Adipocyte (in vitro differentiated cells): ENCODE measurements at places on chromosomes 13 and 19.

DNA sequence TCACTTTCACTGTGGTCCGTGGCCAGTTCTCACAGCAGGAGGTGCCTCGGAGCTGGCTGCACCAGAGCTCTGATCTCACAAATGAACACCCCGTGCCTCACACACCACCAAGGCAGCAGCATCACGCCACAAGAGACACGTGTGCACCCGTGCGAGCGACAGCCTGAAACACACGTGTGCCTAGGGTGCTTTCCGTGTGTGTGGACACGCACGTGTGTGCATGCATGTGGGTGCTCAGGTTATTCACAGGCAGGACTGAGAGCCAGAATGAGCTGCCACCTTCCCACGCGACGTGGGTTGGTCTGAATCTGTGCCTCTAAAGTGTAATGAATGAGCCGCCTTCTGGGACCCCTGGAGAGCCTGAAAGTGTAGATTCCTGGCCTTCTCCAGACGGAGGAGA lies 67.6 kb upstream of the C13orf46 start:
- no peak for DNase-seq

GRCh38 chr13:90882551-90882950 lies 464.9 kb upstream of the MIR17HG start:
- DNase-seq = no peak

- DNase-seq = peak; percentile 38
These were observed 10.2 kb downstream of the SPRYD7 start for GRCh38 chr13:49925881-49926418.

DNA sequence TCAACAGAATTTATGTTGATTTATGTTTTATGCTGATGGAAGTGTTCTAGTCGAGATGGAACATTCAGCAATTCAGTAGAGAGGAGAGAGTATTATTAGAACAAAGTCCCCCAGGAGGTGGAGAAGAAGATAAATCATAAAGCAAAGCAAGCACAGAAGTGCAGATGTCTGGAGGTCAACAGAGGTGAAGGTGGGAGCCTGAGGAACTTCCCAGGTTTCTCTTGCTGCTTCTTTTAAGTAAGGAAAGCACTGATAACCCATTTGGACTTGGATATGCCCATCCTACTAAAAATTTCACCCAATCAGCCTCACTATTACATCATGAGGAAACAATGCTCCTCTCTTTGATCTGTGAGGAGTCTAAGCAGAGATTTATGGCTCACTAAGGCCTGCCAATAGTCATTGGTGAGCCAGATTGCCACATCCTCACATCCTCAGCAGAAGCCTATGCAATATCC lies 98.8 kb downstream of the EPSTI1 start:
- peak; percentile 32 for DNase-seq

DNA sequence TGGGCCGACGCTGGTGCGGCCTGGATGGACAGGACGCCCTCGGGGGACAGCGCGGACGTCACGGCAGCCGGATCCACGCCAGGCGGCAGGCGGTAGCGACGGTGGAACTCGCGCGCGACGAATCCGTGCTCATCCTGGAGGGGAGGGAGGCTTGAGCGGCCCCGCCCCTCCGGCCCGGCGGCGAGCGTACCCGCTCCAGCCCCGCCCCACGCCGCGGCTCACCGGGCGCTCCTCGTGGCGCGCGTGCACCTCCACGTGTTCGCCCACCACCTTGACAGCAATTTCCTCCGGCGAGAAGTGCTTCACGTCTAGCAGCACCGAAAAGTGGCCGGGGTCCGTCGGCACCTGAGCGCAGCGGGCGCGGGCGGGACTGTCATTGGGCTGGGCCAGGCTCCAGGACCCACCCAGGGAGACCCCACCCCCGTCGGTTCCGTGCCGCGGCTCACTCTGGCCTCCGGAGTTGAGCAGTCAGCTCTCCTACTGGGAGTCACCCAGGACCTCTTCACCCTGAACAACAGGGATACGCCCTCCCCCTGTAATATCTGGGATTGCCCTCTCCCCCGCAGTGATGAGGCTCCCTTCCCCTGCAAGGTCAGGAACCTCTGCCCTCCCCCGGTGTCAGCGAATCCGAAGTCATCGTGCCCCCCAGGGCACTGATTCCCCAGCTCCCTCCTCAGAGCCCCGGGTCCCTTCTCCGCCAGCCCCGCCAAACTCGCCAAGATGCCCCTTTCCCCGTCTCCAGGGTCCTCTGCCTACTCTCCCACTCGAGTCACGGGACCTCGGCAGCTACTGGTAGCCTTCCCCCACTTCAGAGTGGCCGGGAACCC lies 1.1 kb downstream of the HSPB6 start:
- DNase-seq = no peak

- peak; percentile 59 for DNase-seq
These were observed 133.9 kb downstream of the SLITRK6 start for GRCh38 chr13:85665286-85665685.

DNA sequence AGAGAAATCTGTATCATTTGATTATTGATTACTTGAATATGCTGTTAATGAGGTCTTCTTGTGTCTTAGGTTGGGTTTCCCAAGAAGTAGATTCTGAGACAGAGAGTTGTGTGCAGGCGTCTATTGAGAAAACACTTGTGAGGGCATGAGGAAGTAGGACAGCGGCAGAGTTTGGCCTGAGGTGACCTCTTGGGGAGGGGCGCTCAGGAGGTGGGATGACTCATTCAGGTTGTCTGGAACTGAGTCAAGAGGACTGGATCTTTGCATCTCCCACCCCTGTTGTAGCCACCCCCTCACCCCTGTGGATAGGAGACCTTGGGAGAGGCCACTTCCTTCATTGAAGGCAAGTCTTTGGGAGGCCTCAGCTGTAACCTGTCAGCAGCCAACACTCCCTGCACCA lies 35.2 kb upstream of the WDFY2 start:
- DNase-seq = no peak

DNA sequence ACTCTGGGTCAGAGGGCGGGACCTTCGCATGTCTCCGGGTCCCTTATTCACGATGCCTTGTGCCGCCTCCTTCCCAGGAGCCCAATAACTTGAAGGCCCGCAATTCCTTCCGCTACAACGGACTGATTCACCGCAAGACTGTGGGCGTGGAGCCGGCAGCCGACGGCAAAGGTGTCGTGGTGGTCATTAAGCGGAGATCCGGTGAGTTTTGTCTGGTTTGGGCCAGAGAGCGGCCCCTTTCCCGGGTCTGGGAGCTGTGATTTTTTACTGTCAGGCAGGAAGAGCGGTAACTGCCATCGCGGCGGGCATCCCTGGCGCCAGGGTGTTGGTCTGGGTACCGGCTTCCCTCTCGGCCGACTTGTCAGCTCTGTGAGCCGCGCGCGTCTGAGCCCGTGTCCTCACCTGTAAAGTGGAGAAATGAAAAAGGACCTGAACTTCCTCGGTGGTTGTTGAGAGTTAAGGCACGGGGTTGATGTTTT lies 800 bp downstream of the RPL28 start:
- peak; percentile 40 for DNase-seq

DNA sequence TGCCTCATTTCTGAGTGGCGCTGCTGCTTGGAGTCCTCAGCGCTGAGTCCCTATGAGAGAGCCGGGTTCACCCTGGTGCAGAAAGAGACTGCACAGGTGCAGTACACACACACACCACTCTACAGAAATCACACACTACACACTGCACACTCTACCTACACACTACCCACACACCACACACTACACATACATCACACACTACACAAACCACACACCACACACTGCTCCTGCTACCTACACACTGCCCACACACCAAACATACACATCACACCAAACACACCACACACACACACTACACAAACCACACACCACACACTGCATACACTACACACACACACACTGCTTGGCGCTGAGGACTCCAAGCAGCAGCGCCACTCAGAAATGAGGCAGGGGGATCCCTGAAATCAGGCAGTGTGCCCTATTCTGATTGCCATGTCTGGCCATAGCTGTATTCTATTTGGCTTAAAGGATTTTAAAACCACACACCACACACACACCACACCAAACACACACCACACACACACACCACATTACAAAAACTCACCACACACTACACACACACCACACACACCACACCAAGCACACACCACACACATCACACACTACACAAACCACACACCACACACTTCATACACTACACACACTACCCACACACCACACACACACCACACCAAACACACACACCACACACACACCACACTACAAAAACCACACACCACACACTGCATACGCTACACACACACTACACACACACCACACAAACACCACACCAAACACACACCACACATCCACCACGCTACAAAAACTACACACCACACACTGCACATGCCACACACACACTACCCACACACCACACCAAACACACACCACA lies 4.9 kb downstream of the MAG start:
- DNase-seq = no peak

DNA sequence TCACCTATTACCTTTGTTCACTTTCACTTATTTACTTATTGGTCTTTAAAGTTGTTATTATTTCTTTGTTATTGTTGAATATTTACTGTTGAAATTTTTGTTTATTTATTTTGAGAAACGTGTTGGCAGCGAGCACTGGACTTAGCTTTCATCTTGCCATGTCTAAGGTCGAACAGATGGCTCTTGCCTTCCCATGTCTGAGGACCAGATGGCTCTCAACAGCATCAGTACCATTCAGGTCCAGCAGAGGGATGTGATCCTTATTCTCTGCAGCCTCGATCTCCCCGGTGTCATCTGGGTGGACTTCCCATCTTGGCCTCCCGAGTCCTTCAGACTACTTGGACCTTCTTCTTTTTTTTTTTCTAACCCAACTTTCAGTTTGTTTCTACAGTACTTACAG lies 1437.6 kb downstream of the UQCRFS1 start:
- no peak for DNase-seq

GRCh38 chr19:29528350-29528945 lies 2.7 kb downstream of the VSTM2B start:
- peak; percentile 80 for DNase-seq

DNA sequence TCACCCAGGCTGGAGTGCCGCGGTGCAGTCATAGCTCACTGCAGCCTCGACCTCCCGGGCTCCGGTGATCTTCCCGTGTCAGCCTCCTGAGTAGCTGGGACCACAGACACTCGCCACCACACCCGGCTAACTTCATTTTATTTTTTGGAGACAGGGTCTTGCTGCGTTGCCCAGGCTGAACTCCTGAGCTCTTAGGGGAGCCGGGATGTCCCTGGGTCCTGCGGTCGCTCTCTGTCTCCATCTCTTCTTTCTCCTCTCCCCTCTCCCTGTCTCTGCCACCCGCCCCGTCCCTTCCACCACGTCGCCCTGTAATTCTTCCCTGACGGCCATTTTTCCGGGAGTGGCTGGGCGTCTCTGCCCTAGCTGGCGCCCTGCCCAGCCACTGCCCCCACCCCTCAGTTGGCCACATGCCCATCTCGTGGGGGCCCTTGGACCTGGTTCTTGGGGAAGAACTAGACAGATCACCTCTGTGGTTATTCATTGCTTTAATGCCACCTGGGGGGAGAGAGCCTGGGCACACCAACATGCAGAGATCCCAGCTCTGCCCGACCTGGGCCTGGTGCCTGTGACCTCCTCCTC lies 18.9 kb downstream of the ARID3A start:
- no peak for DNase-seq

GRCh38 chr13:77386880-77387606 lies 60.1 kb upstream of the MYCBP2 start:
- DNase-seq = peak; percentile 65

GRCh38 chr13:101150998-101151397 lies 265.3 kb downstream of the NALCN start:
- peak; percentile 56 for DNase-seq

GRCh38 chr19:47445937-47446402 lies 25.7 kb downstream of the SLC8A2 start:
- peak; percentile 67 for DNase-seq

- no peak for DNase-seq
These were observed 70.5 kb downstream of the CCDC70 start for GRCh38 chr13:51932231-51932630.

GRCh38 chr19:335072-335471 lies 9.5 kb downstream of the MIER2 start:
- DNase-seq = no peak

DNA sequence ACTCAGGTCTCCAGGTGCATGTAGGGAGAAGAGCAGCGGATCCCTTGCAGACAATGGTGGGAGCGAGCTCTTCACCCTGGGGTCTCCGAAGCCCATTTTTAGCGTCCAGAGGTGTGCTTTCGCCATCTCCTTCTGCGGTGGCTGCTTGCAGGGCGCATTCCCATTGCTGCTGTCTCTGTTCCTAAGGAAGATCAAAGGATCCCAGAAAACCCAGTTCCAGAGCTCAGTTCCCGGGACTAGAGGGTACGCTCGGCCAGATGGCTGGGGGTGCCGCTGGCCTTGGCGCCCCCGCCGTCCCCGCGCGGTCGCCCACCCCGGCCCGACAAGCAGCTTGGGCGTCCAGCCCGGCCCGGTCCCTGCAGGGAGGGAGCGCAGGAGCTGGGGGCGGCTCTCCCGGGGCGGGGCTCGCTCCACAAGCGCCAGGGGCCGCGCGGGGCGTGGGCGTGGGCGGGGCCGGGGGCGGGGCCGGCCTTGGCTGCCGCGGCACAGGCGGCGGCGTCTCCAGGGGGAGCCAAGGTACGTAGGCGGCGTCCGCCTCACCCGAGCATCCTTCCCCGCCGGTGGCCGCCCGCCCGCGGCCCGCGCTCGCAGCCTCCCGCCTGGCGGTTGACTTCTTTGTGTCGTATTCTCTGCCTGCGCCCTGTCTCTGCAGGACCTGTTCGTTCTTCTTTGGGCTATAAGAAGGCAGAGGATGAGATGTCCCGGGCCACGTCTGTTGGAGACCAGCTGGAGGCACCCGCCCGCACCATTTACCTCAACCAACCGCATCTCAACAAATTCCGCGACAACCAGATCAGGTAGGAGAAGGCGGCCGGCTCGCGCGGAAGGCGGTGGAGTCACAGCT lies 96.8 kb downstream of the ATP8A2 start:
- DNase-seq = peak; percentile 68

- DNase-seq = no peak
These were observed 14.3 kb upstream of the SCEL start for GRCh38 chr13:77521194-77521593.

GRCh38 chr19:30419568-30420180 lies 47.5 kb downstream of the ZNF536 start:
- no peak for DNase-seq

- DNase-seq = no peak
These were observed 18.8 kb downstream of the RFX1 start for GRCh38 chr19:13987101-13987890.

GRCh38 chr13:88217372-88217771 lies 546.2 kb downstream of the SLITRK5 start:
- DNase-seq = no peak

DNA sequence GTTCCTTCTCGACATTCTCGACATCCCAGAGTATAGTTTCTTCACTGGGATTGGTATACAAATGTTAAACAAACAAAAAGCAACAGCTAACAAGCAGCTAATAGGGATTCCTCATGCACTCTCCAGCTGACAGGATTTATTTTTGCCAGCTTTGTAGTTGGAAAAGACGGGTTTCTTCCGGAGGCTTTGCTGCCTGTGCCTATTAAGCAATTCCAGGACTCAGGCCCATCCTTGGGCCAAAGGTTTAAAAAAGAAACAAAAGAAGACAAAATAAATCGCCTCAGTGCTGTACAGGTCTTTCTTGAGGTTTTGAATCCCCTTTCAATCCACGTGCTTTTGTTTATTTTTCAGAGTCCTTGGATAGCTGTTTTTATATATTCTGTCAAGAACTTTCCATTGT lies 1414.5 kb upstream of the PCDH9 start:
- DNase-seq = no peak
